ENCODE measurements at places on chromosomes 1 and 21.

- DNase-seq: no peak
These were observed 32.5 kb downstream of the IQGAP3 start for GRCh38 chr1:156539818-156540355.

DNA sequence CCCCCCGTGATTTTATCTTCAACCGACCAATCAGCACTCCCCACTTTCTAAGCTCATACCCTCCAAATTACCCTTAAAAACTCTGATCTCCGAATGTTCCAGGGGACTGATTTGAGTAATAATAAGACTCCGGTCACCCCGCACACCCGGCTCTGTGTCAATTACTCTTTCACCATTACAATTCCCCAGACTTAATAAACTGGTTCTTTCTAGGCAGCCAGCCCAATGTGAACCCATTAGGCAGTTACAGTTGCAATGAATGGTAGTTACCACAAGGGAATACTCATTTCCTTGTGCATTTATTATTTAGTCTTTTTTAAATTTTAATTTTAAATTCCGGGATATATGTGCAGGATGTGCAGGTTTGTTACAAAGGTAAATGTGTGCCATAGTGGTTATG lies 177.9 kb downstream of the HFM1 start:
- DNase-seq: no peak

GRCh38 chr1:94787691-94788090 lies 32.5 kb upstream of the SLC44A3 start:
- no peak for DNase-seq

DNA sequence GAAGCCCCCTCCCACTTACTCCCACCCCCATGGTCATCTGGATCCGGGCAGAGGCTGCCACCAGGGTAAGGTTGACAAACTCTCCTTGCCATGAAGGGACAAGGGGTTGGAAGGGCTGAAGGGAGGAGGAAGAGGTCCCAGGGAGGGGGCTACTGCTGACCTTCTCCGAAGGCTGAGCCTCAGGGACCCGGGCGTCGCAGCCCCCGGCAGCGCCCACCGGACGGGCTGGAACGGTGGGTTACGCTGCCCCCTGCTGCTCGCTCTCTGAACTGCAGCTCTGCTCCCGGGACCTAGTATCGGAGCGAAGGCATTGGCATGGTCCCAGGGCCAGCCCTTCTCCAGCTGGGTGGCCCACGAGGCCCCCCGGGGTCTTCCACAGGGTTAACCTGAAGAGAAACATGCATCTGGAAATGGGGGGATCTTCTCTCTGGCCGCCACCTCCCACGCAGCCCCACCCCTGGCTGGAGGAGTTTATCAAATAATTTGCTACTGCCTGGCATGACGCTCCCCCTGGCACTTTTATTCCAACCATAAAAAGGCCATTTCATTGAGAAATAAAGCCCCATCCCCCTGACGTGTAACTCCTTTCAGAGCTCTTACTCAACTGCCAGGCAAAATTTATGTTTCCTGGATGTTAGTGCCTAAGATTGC lies 70.4 kb upstream of the TARDBP start:
- peak; percentile 57 for DNase-seq

DNA sequence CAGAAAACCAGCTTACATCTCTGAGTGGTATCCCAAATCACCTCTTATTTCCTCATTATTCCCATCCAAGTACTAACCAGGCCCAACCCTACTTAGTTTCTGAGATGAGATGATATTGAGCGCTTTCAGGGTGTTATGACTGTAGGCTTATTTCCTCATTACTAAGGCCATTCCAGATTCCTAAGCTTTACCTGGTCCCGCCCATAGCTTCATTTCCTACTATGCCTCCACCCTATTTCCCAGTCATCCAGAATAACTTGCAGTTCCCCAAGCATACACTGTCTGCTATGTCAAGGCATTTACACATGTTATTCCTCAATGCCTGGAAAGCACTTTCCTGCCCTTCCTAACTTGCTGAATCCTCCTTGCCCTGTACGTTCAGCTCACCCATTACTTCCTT lies 79.3 kb upstream of the SPAG17 start:
- DNase-seq: no peak

DNA sequence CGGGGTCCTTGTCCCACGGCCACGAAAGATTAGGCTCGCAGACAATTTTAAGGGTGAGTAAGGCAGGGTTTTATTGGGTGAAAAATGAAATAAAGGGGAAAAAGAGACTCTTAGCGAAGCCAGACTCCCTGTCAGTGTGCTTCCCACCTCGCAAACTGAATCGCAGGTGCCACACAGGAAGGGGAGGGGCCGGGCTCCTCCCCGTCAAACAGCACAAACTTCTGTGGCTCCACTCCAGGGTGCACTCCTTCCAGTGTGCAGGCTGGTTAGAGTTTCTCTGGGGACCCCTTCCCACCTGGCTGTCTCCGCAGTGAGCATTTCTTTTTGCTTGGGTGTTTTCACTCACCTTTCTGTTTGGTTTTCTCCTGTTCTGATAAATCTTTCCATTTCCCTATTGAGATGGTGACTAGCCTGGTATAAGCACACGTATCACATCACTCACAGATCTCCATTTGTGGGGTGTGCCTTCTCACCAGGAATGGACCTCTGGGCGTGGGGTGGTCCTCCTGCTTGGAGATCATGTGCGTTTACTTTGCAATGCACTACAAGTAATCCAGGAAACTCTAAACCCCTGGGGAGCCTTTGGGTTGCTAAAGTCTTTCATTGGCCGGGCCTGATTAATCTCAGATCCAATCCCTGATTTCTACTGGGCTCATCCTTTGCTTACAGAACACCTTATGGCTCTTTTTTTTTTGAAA lies 37.6 kb upstream of the GALNT2 start:
- DNase-seq: no peak

- DNase-seq: no peak
These were observed 218.1 kb downstream of the ST6GALNAC3 start for GRCh38 chr1:76292418-76293184.

- no peak for DNase-seq
These were observed 24.6 kb downstream of the RAVER2 start for GRCh38 chr1:64769482-64769881.

- no peak for DNase-seq
These were observed 12.7 kb upstream of the GADD45A start for GRCh38 chr1:67672260-67672803.

GRCh38 chr21:45281411-45282282 lies 6.0 kb downstream of the POFUT2 start:
- DNase-seq: no peak

- no peak for DNase-seq
These were observed 299.7 kb upstream of the KAZN start for GRCh38 chr1:14298806-14299205.

- no peak for DNase-seq
These were observed 88.9 kb upstream of the HAO2 start for GRCh38 chr1:119279456-119280381.

DNA sequence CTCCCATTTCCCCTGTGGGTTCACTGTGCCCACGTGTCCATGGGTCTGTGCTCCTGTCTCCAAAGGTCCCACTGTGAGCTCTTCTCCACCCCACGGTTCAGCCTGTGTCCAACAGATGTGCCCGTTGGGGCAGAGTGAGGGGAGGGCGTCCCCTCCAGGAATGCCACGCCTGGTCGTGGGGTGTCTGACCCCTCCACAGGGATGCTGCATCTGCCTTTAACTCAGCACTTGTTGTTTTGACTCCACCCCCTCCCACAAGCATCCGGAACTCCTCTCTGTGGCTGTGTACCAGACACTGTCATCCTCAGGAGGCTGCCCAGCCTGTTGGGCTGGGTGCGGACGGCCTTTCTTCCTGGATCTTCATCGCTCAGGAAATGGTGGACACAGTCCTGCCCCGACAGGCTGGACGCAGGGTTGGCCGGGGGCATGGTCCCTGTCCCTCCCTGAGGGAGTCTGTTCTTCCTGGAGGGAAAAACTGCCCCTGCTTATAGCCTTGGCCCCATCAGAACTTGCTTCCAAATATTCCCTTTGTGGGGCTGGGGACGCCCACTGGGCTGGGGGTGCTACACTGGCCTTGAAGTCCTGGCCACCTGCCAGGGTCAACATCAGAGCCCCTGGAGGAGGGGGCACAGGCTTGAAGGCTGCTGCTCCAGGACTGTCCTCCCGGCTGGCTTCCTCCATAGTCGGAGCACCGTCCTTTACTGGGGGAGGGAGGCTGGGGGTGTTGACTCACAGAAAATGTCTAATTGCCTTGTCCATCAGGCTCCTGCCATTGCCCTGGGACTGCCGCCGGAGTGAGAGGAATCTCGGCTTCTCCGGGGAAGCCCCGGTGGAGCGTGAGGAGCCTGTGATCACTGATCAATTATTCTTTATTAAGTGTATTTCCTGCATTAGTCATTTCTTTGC lies 182.0 kb upstream of the C1orf174 start:
- DNase-seq: no peak

GRCh38 chr1:160466961-160467360 lies 56.1 kb downstream of the SLAMF6 start:
- DNase-seq: no peak

DNA sequence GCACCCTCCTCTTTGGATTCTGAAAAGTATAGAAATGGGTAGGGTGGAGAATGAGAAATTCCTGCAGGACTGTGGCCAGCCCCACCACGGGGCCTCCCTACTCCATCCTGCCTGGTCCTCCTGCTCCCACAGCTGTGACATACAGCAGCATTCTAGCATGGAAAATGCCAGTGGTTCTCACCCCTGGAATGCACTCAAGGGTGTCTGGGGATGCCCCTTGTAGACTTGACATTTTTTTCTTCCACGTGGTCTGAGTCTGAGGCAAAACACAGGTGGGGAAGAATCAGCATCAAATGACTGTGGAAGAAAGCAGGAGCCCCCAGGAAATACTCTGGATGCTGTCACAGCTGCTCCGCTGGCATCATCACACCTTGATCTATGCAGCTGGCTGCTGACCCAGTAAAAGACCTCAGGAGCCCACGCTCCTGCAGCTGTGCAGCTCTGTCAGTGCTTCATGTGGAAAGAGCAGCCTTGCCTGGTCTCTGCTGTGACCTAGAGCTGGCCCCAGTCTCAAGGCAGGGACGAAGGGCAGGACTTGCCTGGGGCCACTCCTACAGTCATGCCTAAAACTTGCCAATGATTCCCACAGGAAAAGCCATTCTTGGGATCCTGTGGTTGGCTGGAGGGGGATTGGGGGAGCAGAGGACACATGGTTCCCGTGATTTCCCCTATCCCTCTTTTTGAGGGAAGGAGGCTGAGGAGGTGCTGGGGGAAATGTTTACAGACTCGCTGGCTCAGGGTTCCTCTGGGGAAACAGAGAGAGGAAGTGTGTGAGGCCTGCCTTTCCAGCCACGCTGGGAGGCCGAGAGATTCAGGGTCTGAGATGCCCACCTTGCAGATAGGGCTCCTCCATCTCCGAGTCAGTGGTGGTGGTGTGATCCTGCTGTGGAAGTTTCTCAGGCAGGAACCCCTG lies 10.8 kb upstream of the A3GALT2 start:
- DNase-seq: no peak

DNA sequence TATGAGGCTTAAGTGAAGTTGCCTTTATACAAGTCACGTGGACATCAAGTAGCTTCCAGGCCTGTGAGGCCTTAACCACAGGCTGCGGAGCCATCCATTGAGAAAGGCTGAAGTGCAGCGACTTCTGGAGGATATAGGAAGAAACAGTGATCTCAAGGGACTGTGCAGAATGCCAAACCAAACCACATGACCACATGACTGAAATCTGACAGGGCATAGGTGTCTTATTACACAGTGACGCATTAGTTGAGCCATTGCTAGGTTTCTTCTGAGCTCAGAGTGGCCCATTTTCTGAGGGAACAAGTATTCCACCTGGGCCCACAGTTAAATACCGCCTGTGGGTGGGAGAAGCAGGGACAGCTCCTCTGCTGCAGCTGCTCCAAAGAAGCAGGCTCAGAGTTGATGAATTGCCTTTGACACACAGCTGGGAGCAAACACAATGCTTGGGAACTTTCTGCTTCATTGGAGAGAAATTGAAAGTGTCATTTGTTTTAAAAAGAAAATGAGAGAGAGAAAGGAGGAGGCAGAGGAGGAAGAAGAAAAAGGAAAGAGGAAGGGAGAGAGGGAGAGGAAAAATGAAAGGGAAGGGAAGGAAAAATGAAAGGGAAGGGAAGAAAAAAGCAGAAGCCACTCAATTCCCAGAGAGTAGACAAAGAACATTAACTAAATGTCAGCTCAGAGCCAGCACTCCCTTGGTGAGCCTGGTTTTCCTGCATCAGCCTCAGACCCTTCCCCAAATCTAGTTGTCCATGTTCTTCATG lies 94.4 kb downstream of the COLGALT2 start:
- no peak for DNase-seq

- no peak for DNase-seq
These were observed 2.7 kb upstream of the PDE9A start for GRCh38 chr21:42650441-42651421.

- DNase-seq: no peak
These were observed 13.1 kb downstream of the SERPINC1 start for GRCh38 chr1:173903827-173904531.

GRCh38 chr1:10756842-10757241 lies 39.6 kb downstream of the CASZ1 start:
- no peak for DNase-seq

DNA sequence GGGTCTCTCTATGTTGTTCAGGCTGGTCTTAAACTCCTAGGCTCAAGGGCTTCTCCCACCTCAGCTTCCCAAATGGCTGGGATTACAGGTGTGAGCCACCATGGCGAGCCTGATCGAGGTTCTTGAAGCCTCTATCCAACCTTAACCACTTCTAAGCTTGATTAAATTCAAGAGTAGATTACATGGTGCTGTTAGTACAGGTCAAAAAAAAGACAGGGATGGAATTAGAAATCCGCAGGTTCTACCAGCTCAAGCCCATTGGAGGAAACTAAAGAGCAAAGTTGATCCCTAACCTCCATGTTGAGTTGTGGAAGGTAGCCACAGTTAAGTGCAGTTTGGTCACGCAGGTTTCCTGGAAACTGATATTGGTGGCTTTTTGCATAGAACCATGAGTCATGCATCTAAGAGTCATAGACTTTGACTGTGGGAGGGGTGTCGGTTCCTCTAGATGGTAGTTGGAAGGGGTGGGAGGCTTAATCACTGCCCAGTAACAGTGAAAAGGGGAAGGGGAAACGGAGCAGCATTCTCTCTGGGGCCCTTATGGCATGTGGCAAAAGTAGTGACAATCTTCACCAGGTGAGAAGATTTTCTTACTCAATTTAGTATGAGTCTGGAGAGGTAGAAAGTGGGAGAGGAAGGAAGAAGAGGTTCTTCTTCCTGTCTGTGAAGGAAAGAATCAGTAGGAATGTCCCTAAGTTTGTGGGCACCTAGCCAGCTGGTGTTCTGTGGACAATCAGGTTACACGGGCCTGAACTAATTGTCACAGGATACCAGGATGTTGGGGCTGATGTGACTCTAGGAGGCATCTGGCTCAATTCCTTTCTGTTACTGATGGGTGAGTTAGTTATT lies 7.0 kb downstream of the CD53 start:
- no peak for DNase-seq

- DNase-seq: no peak
These were observed 27.6 kb downstream of the KLHL20 start for GRCh38 chr1:173742203-173742886.

GRCh38 chr1:58307431-58307830 lies 239.1 kb downstream of the OMA1 start:
- DNase-seq: no peak

Data from activated CD8-positive, alpha-beta memory T cell treated with anti-CD3 and anti-CD28 coated beads for 1 hour (primary cell).